Fibroblast of lung (primary cell): ENCODE measurements at places on chromosomes 11 and 22.

DNA sequence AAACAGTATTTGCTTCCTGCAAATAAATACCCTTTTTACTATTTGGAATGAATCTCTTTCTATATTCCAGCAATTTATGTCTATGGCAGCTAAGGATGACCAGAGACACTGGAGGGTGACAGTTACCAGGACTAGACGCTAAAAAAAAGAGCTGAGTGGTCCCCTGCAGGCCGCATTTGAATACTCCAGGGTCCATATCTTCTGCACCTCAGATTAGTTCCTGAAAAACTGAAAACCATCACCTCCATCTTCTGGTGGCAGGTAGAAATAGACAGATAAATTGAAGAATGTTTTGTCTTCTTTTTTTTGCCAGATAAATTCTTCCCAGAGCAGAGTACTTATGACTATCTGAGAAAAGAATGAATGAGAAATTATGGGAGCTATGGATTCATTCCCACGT lies 145.6 kb downstream of the CSNK2A3 start:
- no peak for DNase-seq

- peak; percentile 90 for DNase-seq
Measured at GRCh38 chr11:71240865-71241691, 11.3 kb downstream of the SHANK2 start.

GRCh38 chr11:111801135-111801534 lies 34.9 kb upstream of the PPP2R1B start:
- DNase-seq, result no peak

- DNase-seq, result peak; percentile 76
Measured at GRCh38 chr11:65899356-65900124, 648 bp downstream of the FOSL1 start.

- DNase-seq, result no peak
Measured at GRCh38 chr11:128483211-128483788, 104.1 kb downstream of the ETS1 start.
